Dorsolateral prefrontal cortex (tissue), 122 donors: ENCODE measurements at places on chromosomes 7 and 10.
A peak's percentile ranks its signal among the peaks of the same experiment; 100 is the strongest.

DNA sequence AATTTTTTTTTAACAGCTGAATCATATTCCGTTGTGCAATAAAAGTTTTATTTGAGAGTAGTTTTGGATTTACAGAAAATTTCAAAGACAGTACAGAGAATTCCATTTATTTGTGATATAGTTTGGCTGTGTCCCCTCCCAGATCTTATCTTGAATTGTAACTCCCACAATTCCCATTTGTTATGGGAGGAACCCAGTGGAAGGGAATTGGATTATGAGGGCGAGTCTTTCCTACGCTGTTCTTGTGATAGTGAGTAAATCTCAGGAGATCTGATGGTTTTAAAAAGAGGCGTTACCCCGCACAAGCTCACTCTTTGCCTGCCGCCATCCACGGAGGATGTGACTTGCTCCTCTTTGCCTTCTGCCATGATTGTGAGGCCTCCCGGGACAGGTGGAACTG, 228.0 kb upstream of the MAGI2 start:
- no peak for DNase-seq

- DNase-seq, result no peak
Observed at GRCh38 chr10:132385389-132385667, 11.7 kb upstream of the PWWP2B start.

GRCh38 chr7:120981888-120982615, 6.5 kb upstream of the CPED1 start:
- no peak for DNase-seq

GRCh38 chr10:102776779-102777456, 33.2 kb downstream of the WBP1L start:
- DNase-seq, result peak; percentile 59

GRCh38 chr7:27113991-27114769, 11.7 kb upstream of the HOXA2 start:
- DNase-seq, result no peak

- DNase-seq, result no peak
Observed at GRCh38 chr10:27369880-27370279, 129.3 kb upstream of the ACBD5 start.

GRCh38 chr10:130455791-130456190, 319.6 kb downstream of the GLRX3 start:
- no peak for DNase-seq

DNA sequence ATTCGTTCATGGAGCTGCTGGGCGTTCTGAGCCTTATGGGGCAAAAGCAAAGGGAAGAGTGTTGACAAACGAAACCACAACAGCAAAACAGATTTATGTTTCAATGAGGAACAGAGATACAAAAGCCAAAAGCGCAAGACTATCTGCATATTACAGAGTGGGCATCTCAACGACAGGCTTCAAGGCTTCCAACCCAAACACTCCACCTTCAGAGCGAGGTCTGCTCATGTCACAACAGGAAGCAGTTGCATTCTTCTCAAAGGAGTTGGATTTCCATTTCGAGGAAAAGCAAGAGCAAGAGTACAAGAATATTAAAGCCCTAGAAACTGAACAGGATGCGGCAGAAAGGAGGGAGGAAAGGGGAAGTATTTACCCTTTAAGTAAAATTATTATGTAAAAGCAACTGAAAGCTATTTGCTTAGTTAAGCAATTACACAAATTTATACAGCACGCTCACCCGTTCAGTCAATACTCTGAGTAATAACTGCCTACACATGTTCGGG, 189.3 kb downstream of the ELMO1 start:
- no peak for DNase-seq

DNA sequence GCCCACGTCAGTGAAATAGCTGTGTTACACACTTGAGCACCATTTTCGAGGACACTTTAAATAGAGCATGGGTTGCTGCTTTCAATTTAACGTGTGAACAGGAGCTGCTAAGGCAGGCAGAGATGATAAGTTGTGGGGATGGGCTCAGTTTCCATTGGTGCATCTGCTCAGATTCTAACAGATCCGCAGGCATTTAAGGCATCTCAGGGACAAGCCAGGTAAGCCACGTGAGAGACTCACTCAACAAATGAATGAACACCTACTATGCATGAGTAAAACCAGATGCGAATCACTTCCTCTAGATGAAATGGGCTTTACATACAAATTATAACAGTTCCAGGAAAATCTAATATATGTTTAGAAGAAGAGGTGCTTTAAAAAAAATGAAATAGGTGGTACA, 34.6 kb downstream of the PLXNA4 start:
- DNase-seq, result no peak

DNA sequence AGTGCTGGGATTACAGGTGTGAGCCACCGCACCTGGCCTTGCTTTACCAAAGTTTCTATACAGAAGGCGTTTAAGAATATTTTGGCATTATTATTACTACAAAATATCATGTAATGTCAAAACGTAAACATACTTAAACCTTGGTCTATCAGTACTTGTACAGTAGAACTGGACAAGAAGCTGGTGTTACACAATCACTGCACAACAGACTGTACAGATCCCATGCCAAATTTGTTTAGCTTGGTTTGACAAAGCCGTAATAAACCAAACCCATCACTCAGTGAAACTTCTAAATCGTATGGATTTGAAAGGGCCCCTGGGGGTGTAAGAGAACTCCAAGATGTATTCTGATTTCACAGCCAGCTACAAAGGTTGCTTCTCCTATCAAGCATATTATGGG, 51.8 kb upstream of the RHEB start:
- no peak for DNase-seq

DNA sequence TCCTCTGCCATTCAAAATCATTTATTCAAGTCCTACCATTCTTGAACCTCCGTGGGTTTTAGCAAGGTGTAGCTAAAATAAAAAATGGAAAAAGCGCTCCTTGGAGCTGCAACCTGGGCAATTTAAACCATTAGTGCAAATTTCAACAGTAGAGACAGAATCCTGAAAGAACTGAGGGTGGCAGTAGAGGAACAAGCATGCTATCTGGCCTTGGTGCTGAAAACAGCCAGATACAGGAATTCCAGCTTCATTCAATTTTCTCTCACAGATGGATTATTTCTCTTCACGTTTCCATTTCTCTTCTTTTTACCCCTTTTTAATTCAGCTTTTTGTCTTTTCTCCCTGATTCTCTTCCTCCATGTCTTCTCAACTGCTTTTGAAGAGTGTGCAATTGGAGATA, 77.7 kb downstream of the OTUD1 start:
- DNase-seq, result no peak

DNA sequence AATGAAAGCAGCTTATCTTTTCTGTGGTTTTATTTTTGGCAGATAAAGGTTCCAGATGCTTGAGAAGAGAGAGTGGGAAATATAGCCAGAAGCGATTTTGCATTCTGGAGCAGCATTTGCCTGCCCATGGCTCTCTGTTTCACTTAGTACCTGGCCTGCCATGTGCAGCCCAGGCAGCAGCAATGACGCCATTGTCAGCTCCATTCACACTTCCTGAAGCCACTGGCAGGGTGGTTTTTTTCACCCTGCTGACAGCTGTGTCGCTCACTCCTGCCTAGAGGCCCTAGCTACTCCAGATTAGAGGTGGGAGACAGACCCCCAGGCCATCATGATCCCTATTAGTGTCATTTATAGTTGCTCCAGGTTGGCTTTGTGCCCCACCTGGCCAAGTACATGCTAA, 30.1 kb upstream of the NEUROD6 start:
- DNase-seq, result no peak

DNA sequence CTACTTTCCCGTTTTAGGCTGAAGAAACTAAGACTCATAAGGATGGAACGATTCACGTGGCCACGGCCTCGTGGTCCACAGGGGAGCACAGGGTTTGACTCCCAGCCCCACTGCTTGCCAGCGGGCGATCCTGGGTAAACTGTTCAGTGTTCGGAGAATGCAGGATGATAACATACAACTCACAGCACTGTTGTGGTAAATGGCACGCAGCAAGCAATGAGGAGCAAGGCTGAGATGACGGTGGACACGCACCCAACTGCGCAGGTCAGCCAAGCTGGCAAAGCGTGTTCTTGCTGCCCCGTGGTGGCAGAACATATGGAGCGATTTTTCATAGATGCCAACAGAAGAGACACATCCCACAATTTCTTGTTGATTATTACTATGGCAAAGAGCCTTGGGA, 272.7 kb downstream of the DNAJB6 start:
- DNase-seq, result no peak

- DNase-seq, result no peak
Observed at GRCh38 chr7:72127136-72127535, 285.0 kb downstream of the CALN1 start.

- no peak for DNase-seq
Observed at GRCh38 chr10:63414481-63415260, 51.1 kb downstream of the JMJD1C start.

GRCh38 chr10:110748970-110749369, 104.8 kb downstream of the RBM20 start:
- DNase-seq, result no peak

DNA sequence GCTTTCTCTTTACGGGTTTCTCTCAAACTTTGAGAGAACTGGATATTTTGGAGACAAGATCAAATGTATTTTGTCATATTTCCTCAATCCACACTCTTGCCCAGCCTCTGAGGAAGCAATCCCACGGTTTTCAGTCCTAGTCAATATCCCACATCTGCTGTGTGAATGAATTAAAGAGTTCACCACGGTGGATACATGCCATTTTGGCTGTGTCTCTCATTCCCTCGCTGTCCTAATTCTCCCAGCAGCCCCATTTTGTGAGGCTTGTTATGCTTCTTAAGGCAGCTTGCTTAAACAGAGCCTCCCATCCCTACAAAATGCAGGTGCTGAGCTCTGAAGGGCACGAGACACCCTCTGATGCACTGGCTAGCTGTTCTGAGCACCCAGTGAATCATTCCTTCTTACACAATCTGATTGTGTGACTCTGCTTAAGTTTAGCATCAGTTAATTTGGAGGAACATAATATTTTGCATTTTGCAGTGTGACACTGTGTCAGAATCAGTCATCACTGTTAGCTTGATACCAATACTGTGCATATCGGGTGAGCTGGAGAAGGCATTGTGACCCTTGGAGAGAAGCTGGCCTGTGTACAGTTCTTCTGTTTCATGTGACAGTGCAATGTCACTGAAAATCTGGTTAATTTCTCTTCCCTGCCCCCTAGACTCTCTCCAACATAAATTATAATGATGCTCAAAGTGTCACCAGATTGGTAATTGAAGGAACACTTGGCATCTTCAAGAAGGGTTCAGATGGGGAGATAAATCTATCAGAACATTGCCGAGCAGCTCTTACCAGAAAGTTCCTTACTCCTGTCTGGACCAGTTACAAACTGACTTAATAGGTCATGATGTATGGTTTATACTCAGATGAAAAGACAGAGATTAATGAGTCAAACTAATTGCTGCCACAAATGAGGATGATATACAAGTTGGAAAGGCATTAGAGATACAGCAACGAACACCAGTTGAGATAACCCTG, 103.7 kb upstream of the AOAH start:
- DNase-seq, result no peak

DNA sequence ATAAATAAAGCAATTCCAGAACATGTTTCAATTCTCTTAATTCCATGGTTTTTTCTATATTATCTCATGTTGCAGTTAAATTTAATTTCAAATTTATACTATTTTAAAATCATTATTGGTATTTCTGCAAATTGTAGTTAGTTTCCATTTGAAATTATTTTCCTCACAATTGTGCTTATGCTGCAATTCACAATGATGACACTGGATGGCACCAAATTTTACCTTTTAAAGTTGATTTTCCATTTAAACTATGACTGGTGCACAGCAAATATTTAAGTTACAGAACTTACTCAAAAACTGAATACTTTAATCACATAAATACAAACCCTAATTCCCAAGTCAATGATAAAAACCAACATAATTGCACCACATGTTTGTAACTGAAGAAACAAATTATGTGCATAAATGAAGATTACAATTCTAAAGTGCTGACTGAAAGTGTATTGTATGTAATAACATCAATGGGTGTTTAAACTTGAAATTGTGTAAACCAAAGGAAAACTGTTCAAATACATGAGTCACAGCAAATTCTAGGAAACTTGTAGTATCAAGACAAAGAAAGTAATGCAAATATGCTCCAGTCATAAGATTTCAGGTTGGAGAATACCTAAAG, 75.3 kb upstream of the AASS start:
- no peak for DNase-seq
